Immature natural killer cell (primary cell): ENCODE measurements at places on chromosomes 4 and X. TPM values are rescaled to one million over a fixed set of nuclear protein-coding genes. Genes with fewer than 3 reads are reported as not detected.
A peak's percentile ranks its signal among the peaks of the same experiment; 100 is the strongest.

DNA sequence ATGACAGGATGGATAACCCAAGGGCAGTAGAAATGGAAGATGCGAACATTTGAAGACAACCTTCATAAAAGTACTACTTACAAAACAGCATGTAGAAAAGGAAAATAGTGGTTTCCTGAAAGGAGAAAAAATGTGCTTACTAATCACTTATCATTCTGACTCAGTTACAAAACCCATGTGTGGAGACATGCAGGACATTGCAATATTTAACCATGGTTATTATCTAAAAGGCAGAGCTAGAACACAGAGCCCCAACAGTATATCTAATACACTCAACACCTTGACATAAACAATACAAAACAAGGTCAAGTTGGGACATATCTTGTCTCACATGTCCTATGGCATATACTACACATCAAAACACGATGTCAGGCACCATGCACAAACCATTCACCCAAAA lies 55.9 kb downstream of the EIF4E start:
- no peak for DNase-seq
- no peak overlapping the region for H3K4me3 ChIP-seq
- no peaks in the 10 kb centered on the region for H3K36me3 ChIP-seq
- H3K4me1 ChIP-seq, result peaks cover 6% of the 10 kb centered on the region
- H3K27ac ChIP-seq, result peak overlapping the region; percentile 49
- H3K27me3 ChIP-seq, result no peaks in the 10 kb centered on the region

- no peaks in the 10 kb centered on the region for H3K27me3 ChIP-seq
- no peak overlapping the region for H3K27ac ChIP-seq
- no peak for DNase-seq
- peaks cover 62% of the 10 kb centered on the region for H3K36me3 ChIP-seq
- H3K4me1 ChIP-seq, result no peaks in the 10 kb centered on the region
- no peak overlapping the region for H3K4me3 ChIP-seq
These were observed 57.1 kb downstream of the TNIP2 start for GRCh38 chr4:2698951-2699505.

DNA sequence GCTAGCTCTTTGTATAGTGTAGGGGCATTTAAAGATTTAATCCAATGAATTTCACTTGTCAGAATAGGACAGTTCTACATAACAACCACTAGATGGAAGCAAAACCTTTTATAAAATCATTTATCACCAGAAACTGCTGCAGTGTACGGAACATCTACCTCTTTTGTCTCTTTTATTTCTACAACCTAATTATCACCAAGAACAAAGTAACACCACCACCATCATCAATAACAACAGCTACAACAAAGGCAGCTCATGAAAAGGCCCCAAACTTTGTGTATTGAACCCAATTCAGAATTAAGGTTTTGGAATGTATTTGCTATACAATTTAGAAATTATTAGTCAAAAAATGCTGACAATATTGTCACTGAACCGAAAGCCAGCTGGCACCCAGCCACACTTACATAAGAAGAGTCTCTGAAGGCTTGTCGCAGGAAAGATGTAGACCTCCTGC lies 260.9 kb upstream of the RPS6KA3 start:
- H3K4me3 ChIP-seq, result no peak overlapping the region
- peaks cover 13% of the 10 kb centered on the region for H3K4me1 ChIP-seq
- DNase-seq, result peak; percentile 6

DNA sequence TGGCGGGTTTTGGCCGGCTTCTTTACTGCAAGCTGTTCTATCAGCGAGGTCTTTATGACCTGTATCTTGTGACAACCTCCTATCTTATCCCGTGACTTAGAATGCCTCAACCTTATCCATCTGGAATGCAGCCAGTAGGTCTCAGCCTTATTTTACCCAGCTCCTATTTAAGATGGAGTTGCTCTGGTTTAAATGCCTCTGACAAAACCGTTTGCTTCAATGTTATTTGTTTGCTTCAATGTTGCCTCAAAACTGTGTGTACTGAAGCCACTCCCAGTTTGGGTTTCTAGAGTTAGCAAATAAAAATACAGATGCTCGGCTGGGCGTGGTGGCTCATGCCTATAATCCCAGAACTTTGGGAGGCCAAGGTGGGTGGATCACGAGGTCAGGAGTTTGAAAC lies 51.6 kb downstream of the ZNF518B start:
- H3K4me1 ChIP-seq, result no peaks in the 10 kb centered on the region
- no peak for DNase-seq
- no peak overlapping the region for H3K4me3 ChIP-seq
- peaks cover 2% of the 10 kb centered on the region for H3K27me3 ChIP-seq

DNA sequence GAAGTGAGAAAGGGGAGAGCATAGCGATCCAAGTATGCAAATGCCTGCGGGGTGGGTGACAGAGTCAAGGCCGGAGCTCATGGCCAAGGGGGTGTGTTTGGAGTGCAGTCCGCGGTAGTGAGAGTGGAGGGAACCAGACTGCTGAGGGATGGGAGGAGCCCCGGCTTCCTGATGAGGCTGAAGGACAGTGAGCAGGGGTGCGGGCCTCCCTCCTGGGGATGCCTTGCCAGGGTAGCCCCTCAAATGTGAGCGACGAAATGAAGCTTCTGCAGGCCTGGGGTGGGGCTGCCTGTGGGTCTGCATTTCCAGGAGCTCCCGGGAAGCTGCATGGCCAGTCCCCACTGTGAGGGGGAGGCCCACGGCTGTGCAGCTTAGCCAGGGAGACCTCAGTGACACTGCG lies 45.0 kb downstream of the PSAPL1 start:
- no peak overlapping the region for H3K4me3 ChIP-seq
- no peak for DNase-seq
- no peaks in the 10 kb centered on the region for H3K36me3 ChIP-seq
- H3K4me1 ChIP-seq, result no peaks in the 10 kb centered on the region
- peaks cover 22% of the 10 kb centered on the region for H3K27me3 ChIP-seq

SPON2 gene
- 603 TPM for polyA plus RNA-seq

TRIM61 gene
- polyA plus RNA-seq, result 2.5 TPM

DNA sequence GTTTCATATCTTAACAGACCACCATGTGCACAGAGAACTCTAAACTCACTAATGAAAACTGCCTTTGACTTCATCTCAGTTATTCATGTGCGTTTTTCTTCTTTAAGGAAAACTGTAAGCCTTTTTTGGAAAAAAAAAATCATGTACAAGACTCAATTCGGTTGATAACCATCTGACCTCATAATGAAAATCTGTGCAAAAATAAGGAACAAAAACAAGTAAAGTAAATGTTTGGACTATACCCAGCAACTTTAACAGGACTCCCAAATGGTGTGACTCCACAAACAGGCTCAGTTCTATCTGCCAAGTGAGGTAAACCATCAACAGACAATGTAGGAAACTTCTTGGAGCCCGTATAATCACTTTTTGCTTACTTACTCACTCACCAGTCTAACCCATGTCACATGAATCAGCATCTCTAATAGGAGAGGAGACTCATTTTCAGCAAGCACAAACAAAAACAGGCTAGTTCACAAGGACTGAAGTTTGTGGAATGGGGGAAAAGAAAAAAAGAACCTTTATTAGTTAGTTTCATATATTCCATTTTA lies 9.3 kb downstream of the APOO start:
- DNase-seq, result no peak
- H3K27ac ChIP-seq, result no peak overlapping the region
- no peak overlapping the region for H3K4me3 ChIP-seq
- no peaks in the 10 kb centered on the region for H3K36me3 ChIP-seq

SCFD2 gene
- polyA plus RNA-seq, result 13.0 TPM

USP26 gene
- polyA plus RNA-seq, result not detected

CCNA2 gene
- 0.80 TPM for polyA plus RNA-seq

- DNase-seq, result no peak
- H3K4me1 ChIP-seq, result no peaks in the 10 kb centered on the region
- no peak overlapping the region for H3K27ac ChIP-seq
- peaks cover 9% of the 10 kb centered on the region for H3K36me3 ChIP-seq
- no peak overlapping the region for H3K4me3 ChIP-seq
- peaks cover 2% of the 10 kb centered on the region for H3K27me3 ChIP-seq
These were observed 46.9 kb downstream of the XIAP start for GRCh38 chrX:123906557-123907316.

ARHGAP36 gene
- polyA plus RNA-seq, result not detected

DNA sequence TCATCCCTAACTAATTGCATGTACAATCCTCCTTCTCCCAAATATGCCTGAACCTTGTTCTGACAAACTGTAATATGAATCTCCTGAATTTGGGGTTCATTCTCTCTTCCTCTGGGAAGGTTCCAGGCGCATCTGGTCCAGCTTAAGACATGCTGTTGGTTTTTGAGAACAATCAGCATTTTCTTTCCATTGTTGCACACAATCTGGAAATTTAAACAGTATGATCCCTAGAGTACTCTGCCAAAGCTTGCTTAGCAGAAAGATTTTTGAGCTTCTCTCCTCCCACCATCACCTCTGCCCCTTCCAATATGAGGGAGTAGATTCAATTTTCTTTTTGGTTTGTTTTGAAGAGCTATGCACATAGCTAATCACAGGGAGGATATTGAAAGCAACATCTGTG lies 50.1 kb downstream of the SRPX start:
- no peak overlapping the region for H3K27ac ChIP-seq
- no peak overlapping the region for H3K4me3 ChIP-seq
- no peaks in the 10 kb centered on the region for H3K4me1 ChIP-seq
- H3K36me3 ChIP-seq, result no peaks in the 10 kb centered on the region

GRCh38 chr4:74084984-74085383 lies 14.0 kb downstream of the CXCL2 start:
- no peaks in the 10 kb centered on the region for H3K4me1 ChIP-seq
- H3K27ac ChIP-seq, result no peak overlapping the region
- H3K36me3 ChIP-seq, result no peaks in the 10 kb centered on the region
- peaks cover 2% of the 10 kb centered on the region for H3K27me3 ChIP-seq

- no peaks in the 10 kb centered on the region for H3K4me1 ChIP-seq
- H3K36me3 ChIP-seq, result no peaks in the 10 kb centered on the region
- no peak overlapping the region for H3K4me3 ChIP-seq
- no peak overlapping the region for H3K27ac ChIP-seq
- no peak for DNase-seq
These were observed 118.8 kb downstream of the SMIM20 start for GRCh38 chr4:26032630-26033317.

GRCh38 chr4:37858112-37858511 lies 31.6 kb downstream of the PGM2 start:
- H3K27ac ChIP-seq, result no peak overlapping the region
- no peak overlapping the region for H3K4me3 ChIP-seq
- H3K36me3 ChIP-seq, result peaks cover 25% of the 10 kb centered on the region
- no peaks in the 10 kb centered on the region for H3K27me3 ChIP-seq

DNA sequence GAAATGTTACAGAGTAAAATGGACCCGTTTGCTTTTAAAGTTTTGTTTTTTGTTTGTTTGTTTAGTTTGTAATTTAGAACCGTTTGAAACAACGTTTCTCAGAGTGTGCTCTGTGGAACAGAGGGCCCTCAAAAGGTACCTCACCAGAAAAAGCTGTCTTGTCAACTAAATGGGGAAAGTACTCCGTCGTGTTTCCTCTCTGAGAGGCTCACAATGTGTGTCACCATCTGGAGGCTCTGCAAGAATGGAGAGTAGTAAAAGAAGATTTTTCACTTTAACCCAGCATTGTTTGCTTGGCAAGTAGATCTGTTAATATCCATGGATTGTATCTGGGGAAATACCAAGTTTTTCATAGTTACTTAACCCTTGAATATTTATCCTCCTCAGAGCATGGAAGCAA lies 1.5 kb upstream of the ENPEP start:
- no peaks in the 10 kb centered on the region for H3K4me1 ChIP-seq
- H3K27ac ChIP-seq, result no peak overlapping the region
- H3K36me3 ChIP-seq, result no peaks in the 10 kb centered on the region
- H3K4me3 ChIP-seq, result no peak overlapping the region
- DNase-seq, result no peak

NAP1L2 gene
- polyA plus RNA-seq, result 2.5 TPM

GRCh38 chr4:169311643-169312365 lies 41.0 kb upstream of the SH3RF1 start:
- no peak overlapping the region for H3K27ac ChIP-seq
- DNase-seq, result peak; percentile 32
- H3K36me3 ChIP-seq, result no peaks in the 10 kb centered on the region
- peaks cover 2% of the 10 kb centered on the region for H3K27me3 ChIP-seq

TEX13D gene
- polyA plus RNA-seq, result not detected

ELK1 gene
- 8.4 TPM for polyA plus RNA-seq

DNA sequence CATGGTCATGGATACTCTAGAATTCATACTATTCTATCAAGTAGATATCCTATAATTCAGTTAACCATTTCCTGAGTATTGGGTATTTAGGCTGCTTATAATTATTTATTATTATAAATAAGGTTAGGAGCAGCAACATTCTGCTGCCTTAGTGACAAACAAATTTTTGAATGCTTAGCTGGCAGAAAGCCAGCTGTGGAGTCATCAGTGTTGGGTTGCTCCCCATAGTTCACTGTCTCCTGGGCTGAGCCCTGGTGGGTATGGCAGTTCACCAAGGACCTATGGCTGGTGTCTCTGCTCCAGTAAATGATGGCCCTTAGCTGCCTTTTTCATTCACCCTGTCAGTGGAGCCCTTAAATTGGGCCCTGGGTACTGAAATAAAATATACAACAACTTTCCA lies 61.8 kb downstream of the SMARCA5 start:
- peaks cover 15% of the 10 kb centered on the region for H3K36me3 ChIP-seq
- no peak overlapping the region for H3K4me3 ChIP-seq
- H3K27me3 ChIP-seq, result no peaks in the 10 kb centered on the region

BGN gene
- not detected for polyA plus RNA-seq

GRCh38 chrX:123432361-123433150 lies 248.5 kb downstream of the GRIA3 start:
- H3K36me3 ChIP-seq, result no peaks in the 10 kb centered on the region
- no peak overlapping the region for H3K4me3 ChIP-seq
- H3K27me3 ChIP-seq, result peaks cover 5% of the 10 kb centered on the region
- no peak for DNase-seq

DNA sequence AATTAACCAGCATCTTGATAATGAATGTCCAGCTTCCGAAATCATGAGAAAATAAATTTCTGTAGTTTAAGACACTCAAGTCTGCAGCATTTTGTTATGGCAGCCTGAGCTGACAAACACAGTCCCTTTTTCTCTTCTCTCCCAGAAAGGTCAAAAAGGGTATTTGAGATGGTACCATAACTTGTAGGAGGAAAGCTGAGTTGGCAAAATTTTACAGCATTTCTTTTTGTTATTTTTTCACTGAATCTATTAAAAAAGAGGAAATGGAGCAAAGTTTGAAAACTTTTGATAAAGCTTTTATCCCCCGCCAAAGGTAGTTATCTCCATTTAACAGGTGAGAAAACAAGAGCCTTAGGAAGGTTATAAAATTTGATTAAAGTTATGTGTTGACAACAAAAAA lies 367.6 kb upstream of the TECRL start:
- DNase-seq, result no peak
- no peak overlapping the region for H3K4me3 ChIP-seq
- H3K27me3 ChIP-seq, result no peaks in the 10 kb centered on the region
- no peaks in the 10 kb centered on the region for H3K4me1 ChIP-seq
- no peak overlapping the region for H3K27ac ChIP-seq
- no peaks in the 10 kb centered on the region for H3K36me3 ChIP-seq

DNA sequence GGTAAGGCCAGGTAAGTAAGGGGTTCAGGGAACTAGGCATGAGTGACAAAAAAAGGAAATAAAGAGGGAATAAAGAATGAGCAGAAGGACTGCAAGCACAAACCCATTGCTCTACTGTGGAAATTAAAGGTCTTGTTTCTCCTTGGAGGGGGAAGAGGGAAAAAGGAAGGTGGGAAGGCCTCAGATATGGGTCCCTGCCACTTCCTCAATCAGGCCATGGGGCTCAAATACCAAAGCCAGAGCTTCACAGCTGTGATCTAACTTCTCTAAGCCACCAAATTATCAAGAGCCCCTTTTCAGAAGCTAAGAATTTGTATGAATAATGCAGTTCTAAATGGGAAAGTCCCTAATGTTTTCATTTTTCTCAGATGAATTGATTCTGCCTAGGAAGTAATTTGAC lies 4.7 kb downstream of the USP51 start:
- no peaks in the 10 kb centered on the region for H3K36me3 ChIP-seq
- H3K27me3 ChIP-seq, result peaks cover 5% of the 10 kb centered on the region
- no peak for DNase-seq
- peaks cover 8% of the 10 kb centered on the region for H3K4me1 ChIP-seq
- H3K27ac ChIP-seq, result no peak overlapping the region
